ENCODE measurements at places on chromosomes 16 and 17.

GRCh38 chr16:64437706-64438324, 684.0 kb downstream of the CDH11 start:
- no peak for DNase-seq

DNA sequence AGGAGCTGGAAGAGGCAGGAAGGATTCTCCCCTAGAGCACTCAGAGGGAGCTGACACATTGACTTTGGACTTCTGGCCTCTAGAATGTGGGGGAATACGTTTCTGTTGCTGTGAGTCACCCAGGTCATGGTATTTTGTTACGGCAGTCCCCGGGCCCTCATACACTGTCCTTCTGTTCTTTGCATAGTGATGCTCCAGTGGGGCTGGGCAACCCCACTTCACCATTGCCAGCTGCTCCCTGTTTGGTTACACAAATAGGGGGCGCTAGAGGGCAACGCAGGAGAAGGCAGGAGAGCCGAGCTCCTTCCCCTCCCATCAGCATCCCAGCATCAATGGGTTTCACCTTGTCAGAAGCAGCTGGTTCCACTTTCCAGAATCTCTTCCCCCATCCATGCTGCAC, 257.7 kb upstream of the FOXF1 start:
- DNase-seq = no peak

GRCh38 chr16:24013864-24014645, 178.3 kb downstream of the PRKCB start:
- no peak for DNase-seq

DNA sequence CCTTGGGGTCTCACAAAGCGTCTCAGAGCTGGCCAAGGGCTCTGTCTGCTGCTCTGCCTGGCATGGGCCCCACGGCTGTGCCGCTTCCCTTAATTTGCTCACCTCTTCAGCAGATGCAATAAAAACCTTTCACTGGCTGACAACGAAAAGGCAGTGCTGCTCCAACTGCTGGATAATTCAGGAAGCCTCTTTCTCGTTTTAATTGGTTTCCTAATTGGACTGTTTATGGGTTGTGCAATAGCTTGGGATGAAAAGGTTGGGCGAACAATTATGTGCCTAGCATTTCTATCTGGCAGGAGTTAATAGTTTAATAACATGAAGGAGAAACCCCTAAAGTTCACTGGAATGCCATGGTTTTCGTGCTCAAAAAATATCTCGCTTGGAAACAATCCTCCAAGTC, 234.1 kb upstream of the IRX5 start:
- DNase-seq = no peak

DNA sequence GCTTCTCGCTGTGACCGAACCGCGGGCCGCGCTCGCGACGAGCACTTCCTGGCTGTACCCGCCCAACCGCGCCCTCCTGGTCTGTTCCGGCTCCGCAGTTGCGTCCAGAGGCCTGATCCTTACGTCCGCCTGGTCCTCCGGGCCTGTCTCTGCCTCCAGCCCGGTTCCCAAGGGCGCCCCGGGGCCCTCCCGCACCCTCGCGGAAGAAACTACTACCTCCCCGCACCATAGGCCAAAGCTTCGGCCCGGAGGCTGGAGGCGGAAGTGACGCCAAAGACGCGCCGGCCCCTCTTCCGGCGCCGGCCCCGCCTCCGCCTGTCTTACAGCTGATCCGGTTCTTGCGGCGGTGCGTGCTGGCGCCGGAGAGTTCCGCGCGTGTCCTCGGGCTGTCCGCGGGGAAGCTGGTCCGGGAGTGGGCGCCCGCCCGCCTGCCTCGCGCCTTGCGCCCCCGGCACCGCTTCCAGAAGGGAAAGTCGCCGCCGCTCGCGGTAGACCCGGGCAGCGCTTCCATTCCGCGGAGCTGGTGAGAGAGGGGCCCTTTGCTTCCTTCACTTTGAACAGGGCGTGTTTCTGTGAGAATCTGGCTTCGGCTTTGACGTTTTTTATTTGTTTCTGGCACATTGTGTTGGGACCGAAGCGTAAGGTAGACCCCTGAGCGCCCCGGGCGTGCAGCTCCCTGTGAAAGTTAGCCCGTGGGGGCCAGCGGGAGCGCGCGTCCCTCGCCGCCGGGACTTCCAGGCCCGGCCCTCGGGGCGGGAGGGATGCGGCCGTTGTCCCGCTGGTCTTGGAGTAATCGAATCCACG, at the start of gene ZNF778:
ZNF778 (plus strand) TSS at position 316 of the 804 bp plus-strand sequence. CDS start 3,425 bp downstream, outside the sequence.
- DNase-seq = no peak
